ENCODE measurements at places on chromosomes 1 and 21. TPM values are rescaled to one million over a fixed set of nuclear protein-coding genes. Genes with fewer than 3 reads are reported as not detected.

DNA sequence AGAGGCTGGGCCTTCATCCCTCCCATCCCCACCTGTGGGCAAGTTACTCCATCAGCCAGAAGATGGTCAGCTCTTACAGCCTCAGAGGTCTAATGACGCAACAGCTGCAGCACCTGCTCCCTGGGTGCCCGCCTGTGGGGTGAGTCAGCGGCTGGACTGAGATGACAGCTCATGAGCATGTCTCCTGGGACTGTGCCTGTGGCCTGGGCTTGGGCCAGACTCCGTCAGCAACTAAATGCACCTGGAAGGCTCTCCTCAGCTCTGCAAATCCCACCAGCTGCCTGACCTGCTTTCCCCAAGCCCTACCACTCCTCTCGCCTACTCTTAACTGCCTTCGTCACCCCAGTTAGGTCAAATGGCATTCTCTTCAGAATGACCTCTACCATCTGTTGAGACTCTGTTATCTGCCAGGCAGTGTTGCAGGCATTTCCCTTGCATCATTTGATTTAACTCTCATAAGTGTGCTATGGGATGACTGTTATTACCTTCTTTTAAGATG, 47.7 kb downstream of the ETS2 start:
- no peak for DNase-seq

The NES gene
- total RNA-seq = 375 TPM

DNA sequence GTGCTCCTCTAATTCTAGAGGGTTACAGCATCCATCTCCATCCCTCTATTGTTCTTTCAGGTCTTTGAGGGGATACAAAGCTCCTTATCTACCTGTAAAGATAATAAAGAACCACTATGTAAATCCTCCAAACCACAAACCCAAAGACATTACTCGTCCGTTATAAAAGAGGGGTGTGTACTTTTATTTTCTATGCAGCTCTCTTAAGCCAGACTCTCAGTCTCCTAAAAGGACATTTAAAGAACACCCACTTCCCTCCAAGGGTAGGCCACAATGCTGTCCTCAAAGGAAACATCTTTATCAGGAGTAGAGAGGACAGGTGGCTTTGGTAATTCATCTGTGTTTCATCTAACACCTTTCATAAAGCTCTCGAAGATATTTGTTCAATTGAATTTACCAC, 67.9 kb upstream of the DYNLT5 start:
- no peak for DNase-seq

The LRRC7 gene
- total RNA-seq = 19.1 TPM

The GPR25 gene
- not detected for total RNA-seq

DNA sequence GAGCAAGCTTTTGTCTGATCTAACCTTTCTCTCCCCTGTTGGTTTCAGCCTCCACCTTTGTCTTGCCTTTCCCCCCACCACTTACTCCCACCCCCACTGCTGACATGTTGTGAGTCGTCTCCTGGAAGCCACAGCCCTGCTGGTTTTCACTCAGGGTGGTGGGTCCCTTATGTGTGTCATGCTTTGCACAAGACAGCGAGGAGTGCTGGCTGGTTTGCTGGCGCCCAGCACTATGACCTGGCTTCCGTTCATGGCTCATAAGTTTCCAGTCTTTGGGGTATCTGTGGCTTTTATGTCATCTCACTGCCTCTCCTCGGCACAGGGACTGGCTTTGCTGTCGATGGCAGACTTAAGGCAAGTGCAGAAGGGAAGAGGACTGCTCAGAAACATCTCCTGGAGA, 177.7 kb downstream of the KIF26B start:
- no peak for DNase-seq

The KRTAP10-2 gene
- not detected for total RNA-seq

DNA sequence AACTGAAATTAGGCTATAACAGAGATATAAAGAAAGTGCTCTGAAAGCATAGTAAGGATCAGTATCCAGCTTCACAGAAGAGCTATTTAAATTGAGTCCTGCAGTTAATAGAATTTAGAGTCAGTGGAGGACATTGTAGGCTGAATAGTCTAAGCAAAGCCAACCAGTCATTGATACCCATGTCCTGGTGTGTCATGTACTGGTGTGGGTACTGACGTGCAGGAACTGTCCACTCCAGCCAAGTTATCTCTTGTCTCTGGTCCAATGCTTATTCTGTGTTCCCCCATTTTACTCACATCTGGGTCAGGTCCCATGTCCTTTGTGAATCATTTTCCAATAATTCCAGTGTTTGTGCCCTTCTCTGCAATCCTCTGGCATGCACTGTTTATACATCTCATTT, 90.0 kb downstream of the MACF1 start:
- DNase-seq = no peak

DNA sequence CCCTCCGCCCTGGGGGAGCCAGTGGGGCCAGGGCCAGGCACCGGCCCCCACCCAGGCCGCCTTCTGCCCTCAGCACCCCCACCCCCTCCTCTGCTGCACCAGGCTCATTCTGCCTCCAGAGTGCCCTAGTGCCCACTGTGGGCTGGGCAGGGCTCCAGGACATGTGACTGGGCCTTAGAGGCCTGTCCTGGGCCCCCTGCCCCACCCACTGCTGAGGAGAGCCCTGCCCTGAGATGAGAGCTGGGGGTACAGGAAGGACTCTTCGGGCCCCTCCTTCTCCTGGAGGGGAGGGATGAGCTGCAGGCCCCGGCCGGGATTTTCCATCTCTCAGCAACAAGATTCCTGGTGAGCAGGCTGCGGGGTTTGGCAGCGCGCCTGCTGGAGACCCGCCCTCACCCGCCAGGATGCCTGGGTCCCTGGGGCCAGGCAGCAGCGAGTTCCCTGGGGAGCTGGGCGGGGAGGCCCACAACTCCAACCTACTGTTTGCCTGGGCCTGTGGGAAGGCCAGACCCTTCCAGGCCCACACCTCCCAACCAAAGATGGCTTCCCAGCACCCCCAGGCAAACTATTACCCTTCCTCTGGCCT, 14.0 kb downstream of the AHDC1 start:
- DNase-seq = no peak

GRCh38 chr21:41777951-41778815, 11.3 kb upstream of the RIPK4 start:
- peak; percentile 90 for DNase-seq

DNA sequence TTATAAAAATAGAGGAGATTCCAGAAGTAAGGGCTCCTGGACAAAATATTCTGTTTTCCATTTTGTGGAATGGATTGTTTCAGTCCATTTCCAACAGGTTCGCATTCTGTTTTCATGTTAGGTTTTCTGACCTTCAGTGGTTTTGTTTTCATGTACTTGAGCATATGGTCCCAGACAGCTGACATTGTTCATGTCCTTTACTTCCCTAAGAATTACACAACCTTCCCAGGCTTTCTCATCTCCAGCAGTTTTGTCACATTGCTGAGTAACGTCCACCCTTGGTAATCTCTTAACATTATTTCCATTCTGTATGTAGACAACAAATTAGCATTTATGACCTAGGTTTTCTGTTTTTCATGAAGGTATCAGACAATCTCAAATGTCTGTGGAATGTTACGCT, 21.0 kb upstream of the ERRFI1 start:
- DNase-seq = no peak

- no peak for DNase-seq
Observed at GRCh38 chr1:119008483-119009311, 20.6 kb upstream of the TBX15 start.

The CLCA4 gene
- total RNA-seq = not detected

DNA sequence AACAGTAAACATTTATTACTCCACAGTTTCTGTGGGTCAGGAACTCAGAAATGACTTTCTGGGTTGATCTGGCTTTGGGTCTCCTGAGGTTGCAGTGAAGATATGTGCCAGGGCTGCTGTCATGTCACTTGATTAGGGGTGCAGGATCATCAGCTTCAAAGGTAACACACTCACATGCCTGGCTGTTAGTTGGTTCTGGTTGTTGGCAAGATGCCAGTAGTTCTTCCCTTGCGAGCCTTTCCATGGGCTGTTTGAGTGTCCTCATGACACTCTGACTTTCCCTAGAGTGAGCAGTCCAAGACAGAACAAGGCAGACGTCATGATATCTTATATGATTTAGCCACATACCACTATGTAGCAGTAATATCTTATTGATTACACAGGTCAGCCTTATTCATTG, 1.8 kb downstream of the SWT1 start:
- no peak for DNase-seq

- no peak for DNase-seq
Observed at GRCh38 chr21:36768496-36768895, 69.6 kb downstream of the SIM2 start.

GRCh38 chr21:25507522-25507921, 99.8 kb downstream of the MRPL39 start:
- no peak for DNase-seq

The CELA2B gene
- total RNA-seq = not detected

The CA6 gene
- not detected for total RNA-seq

- DNase-seq = no peak
Observed at GRCh38 chr21:42676808-42677207, 23.4 kb downstream of the PDE9A start.

GRCh38 chr1:27787895-27788294, 14.9 kb downstream of the STX12 start:
- no peak for DNase-seq

The PHF13 gene
- total RNA-seq = 13.2 TPM

DNA sequence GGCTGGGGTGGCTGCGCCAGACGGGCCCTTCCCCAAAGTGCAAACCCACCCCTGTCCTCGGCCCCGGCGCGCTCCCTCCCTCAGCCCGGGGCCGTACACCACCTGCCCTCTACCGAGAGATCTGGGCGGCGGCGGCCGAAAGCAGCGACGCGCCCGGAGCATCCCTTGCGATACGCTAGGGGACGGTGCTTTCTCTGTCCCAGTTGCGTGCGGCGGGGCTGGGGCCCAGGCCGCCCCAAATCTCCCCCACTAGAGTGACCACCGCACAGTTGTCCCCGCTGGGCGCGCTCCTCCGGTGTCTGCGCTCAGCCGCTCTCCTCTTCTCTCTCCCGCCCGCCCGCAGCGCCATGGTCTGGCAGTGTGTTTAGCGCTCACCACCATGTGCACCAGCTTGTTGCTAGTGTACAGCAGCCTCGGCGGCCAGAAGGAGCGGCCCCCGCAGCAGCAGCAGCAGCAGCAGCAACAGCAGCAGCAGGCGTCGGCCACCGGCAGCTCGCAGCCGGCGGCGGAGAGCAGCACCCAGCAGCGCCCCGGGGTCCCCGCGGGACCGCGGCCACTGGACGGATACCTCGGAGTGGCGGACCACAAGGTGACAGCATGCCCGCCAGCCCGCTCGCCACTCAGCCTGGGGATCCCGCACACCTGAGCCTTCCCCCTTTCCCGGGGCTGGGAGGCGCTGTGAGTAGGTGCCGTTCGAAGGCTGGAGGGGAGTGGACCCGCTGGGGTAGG, 1.0 kb downstream of the ST6GALNAC5 start:
- peak; percentile 77 for DNase-seq

GRCh38 chr1:20521960-20522861, 14.3 kb upstream of the MUL1 start:
- peak; percentile 87 for DNase-seq

DNA sequence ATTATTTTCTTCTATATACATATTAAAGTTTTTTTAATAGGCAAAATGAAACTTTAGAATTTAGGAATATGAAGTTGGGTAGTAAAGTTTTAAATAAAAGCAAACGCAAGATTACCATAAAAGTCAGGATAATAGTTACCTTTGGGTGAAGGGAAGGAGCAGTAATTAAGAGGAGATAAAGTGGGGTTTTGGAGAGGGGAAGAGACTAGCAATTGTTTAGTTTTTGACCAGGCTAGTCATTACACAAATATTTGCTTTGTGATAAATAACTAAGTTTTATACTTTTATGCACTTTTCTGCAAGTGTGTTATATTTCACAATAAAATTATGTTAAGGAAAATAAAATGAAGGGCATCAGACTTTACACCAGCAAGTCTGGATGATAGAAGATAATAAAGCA, 27.7 kb upstream of the GUCA2B start:
- no peak for DNase-seq

GRCh38 chr1:184915463-184916090, 58.7 kb downstream of the NIBAN1 start:
- no peak for DNase-seq

The NBPF20 gene
- 1.2 TPM for total RNA-seq

The MYBPH gene
- not detected for total RNA-seq

DNA sequence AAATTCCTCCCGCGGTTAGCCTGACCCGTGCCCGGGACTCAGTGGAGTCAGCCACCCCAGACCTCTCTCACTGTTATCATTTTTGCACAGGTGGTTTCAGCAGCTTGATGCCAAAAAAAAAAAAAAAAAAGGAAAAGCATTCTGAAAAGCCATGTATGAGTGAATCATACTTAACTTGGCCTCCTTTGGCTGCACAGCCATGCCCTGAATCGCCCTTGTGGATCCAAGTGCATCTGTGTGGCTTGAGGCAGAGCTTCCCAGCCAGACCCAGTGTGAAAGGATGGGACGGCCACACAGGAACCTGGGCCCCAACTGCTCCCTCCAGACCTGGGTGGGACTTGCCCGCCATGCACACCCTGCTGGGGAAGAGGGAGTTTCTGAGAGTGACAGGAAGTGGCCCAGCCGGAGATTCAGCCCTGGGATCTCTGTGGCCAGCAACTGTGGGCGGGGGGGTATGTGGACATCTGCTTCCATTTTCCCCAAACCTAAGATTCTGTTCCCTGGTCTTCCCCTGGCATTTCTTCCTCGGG, 8.6 kb downstream of the YBEY start:
- DNase-seq = no peak

- no peak for DNase-seq
Observed at GRCh38 chr1:201711811-201712210, 117.1 kb upstream of the IPO9 start.

The TAS1R1 gene
- total RNA-seq = not detected

DNA sequence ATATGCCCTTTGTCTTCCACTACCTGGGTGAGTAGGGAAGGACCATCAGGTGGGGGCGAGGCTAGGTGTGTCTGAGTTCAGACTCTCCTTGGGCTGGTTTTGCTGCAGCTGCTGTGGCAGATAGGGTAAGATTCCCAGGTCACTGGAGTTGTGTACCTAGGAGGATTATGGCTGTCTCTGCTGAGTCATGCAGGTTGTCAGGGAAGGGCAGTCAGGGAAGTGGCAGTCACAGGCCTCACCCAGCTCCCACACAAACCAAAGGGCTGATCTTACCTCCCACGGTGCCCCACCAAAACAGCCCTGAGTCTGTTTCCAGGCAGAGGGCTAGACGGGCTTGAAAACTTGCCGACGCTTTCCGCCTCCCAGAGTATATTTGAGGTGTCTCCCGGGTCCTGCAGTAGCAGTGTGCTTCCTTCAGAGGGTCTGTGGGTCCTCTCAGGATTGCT, 201.6 kb upstream of the PLXNA2 start:
- DNase-seq = no peak

The NCMAP gene
- total RNA-seq = not detected

The VSIG8 gene
- not detected for total RNA-seq

- DNase-seq = no peak
Observed at GRCh38 chr1:210689826-210690225, 361.1 kb downstream of the HHAT start.

The APOBEC4 gene
- total RNA-seq = not detected

DNA sequence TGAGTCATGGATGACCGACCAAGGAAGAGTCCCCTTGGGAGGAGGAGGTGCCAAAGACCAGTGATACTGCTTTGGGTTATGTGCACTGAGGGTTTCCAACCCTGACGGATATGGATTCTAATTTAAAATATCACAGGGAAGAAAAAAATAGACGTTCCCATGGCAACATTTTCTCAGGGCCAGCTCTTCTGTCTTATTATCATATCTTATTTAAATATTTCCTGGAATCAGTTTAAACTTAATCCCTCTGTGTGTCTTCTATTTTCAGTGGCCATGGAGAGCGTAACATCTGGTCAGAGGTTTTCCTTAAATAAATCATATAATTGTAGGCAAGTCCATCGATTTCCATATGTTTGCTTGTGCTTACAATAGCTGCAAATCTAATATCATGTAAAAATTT, 205.4 kb upstream of the FMN2 start:
- DNase-seq = no peak

The TMEM81 gene
- total RNA-seq = 9.3 TPM
